ENCODE measurements at places on chromosomes 6 and 20.

GRCh38 chr20:32806356-32806755 lies 13.4 kb upstream of the MAPRE1 start:
- DNase-seq = no peak

- no peak for DNase-seq
These were observed 868 bp downstream of the SRSF3 start for GRCh38 chr6:36594816-36595643.

DNA sequence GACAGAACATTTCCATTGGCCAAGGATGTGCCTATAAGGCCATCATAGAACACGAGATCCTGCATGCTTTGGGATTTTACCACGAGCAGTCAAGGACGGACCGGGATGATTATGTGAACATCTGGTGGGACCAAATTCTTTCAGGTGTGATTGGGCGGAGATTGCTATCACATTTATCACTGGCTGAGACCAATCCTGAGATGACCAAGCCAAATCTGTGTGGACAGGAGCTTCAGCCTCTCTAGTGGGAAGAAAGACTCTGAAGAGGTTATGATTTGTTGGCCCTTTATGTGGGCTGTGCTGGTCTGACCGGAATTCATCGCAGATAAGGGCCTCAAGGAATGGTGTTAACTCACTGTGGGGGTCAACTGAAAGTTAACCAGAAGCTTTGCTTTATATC lies 26.4 kb downstream of the MEP1A start:
- DNase-seq = no peak

DNA sequence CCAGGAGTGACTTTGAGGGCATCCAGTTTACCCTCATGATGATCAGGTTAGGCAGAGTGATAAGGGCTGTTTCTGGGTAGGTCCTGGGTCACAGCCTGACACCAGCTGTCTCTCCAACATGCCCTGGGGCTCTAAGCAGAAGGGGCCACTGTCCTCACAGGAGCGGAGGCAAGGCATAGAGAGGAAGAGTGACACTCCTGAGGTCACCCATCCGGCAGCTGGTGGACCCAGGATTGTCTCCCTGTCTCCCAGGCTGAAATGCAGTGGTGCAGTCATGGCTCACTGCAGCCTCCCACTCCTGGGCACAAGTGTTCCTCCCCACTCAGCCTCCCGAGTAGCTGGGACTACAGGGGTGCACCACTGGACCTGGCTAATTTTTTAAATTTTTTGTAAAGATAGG lies 12.0 kb downstream of the DLGAP4 start:
- no peak for DNase-seq

GRCh38 chr20:32907886-32908285 lies 49.2 kb downstream of the EFCAB8 start:
- DNase-seq = no peak

DNA sequence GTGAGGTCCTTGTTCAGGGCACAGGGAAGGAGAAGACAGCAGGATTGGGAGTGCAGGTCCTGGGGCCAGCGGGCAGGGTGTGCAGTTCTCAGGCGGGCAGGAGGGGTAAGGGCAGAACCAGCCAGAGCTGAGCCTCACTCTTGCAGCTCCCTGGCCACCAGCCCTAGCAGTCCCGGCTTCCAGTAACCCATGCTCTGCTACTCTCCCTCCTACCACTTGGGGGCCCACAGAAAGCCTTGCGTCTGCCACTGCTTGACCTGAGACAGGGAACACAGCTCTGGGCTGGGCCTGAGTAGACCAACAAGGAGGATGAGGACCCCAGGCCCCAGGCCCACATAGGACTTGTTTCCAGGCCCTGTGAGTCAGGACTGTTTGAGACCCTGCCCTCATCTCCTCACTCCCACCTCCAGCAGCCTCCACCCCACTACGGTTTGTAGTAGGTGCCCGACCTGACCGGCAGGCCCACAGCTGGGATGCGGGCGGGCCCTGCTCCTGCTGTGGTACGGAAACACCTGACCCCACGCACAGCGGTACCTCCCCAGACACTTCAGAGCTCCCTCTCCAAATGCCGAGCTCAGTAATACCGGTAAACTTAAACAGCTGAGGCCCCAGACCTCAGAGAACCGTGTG lies 39.2 kb downstream of the KCNK5 start:
- no peak for DNase-seq

GRCh38 chr20:21640556-21640955 lies 64.9 kb upstream of the PAX1 start:
- no peak for DNase-seq

DNA sequence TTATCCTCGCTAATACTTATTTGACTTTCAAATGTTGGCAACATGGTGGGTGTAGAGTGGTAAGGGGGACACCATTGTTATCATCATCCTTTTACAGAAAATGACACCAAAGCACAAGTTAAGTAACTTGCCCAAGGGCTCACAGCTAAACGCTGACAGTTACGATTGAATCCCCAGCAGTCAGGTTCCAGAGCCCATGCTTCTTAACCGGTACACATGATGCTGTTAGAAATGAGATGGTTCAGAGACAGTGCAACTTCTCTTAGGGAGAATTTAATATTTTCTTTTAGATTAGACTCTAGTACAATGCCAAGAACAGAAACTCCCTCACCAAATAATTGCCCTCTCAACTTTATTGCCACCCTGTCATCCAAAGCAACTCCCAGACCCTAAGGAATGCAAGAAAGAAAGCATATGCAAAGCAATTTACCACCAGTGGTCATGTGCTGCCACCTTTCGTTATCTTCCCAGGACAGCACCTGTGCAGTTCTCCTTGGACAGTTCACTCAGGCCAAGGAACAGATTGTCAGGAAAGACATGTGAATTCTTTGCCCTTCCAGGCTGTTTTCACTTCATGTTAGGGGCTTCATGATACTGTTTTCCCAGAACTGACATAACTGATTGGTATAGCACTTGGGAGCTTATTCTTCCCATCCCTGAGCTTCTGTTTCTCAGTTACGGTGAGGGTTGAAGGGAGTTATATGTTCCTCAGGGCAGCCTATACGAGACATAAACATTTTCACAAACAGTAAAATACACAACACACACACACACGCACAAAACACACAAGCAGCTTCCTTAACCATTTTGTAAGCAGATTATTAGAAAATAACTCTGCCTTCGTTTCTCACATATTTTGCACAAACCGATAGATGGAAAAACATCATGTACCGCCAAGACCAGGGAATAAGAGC lies 5.1 kb downstream of the HLA-DMA start:
- DNase-seq = no peak

DNA sequence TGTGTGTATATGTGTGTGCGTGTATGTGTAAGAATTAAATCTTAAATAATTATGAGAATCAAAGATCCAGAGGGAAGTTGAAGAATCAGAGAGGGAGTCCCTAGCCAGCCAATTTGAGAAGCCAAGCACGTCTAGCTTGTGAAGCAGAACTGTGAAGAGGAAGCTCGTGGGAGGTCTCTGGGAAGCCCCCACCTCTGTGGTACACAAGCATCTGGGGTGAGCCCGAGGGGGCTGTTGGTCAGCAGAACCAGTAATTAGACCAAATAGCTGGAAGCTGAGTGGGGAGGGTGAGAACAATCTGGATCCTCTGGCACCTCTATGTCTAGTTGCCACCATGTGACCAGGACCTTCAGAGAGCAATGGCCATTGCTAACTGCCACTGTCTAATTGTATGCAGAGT lies 310.0 kb upstream of the PRND start:
- DNase-seq = no peak

- no peak for DNase-seq
These were observed 267.6 kb upstream of the FAM83B start for GRCh38 chr6:54579011-54579410.

DNA sequence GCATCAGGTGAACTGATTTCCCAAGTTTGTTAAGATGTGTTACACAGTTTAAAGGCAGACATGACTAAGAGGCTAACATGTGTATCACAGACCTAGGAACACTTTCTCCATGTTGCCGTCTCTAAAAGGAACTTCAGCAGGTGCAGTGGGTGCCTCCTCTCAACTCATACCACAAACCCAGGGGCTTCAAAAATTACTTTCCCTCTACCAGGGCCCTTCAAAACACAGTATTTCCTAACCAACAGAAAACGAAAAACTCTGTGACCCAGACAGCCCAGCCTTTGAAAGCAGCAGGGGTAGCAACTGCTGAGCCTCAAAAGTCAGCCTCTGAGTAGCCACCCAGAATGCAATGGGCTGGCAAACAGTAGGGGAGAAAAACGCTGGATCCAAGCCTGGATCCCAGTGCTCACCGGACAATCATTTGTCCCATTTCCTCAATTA lies 28.5 kb downstream of the B4GALT5 start:
- no peak for DNase-seq

- no peak for DNase-seq
These were observed 182.1 kb upstream of the FBXL4 start for GRCh38 chr6:99129835-99130234.

- no peak for DNase-seq
These were observed 83.8 kb downstream of the TENT5A start for GRCh38 chr6:81668615-81669047.

DNA sequence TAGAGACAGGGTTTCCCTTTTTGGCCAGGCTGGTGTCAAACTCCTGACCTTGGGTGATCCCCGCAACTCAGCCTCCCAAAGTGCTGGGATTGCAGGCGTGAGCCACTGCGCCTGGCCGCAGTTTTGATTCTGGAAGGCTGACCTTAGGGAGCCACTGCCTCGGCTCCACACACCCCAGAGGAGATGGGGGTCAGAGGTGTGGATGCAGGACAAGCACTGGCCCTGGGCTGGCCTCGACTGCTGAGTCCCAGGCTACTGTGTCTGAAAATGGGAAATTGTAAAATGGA lies 1.5 kb downstream of the ZBP1 start:
- no peak for DNase-seq

DNA sequence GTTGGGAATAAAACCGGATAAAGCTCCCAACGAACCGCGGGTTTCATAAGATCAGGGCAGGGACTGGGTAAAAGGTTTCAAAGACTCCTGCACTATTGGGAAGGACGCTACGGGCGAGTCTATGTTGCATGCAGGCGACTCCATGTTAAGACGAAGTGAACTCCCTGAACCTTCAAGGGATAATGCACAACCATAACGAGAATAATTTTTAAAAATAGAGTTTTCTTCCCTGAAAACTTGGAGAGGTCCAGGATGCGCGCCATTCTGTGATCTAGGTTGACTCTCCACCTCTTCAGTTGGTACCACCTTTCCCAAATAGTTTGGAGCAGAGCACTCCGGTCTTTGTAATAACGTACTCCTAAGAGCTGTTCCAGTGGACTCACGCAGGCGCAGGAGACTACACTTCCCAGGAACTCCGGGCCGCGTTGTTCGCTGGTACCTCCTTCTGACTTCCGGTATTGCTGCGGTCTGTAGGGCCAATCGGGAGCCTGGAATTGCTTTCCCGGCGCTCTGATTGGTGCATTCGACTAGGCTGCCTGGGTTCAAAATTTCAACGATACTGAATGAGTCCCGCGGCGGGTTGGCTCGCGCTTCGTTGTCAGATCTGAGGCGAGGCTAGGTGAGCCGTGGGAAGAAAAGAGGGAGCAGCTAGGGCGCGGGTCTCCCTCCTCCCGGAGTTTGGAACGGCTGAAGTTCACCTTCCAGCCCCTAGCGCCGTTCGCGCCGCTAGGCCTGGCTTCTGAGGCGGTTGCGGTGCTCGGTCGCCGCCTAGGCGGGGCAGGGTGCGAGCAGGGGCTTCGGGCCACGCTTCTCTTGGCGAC lies at the start of gene TPX2:
TPX2 (plus strand) TSS at position 562 of the 821 bp plus-strand sequence. CDS start 18,187 bp downstream, outside the sequence.
- DNase-seq = peak; percentile 73

All from activated T-helper 9 cell treated with anti-CD3 and anti-CD28 coated beads, Interleukin-2, amount 50 U/mL, for 16 hours (primary cell).